T-cell (primary cell): ENCODE measurements at places on chromosomes 13 and 19. TPM values are rescaled to one million over a fixed set of nuclear protein-coding genes. Genes with fewer than 3 reads are reported as not detected.

- DNase-seq: peak; percentile 98
Measured at GRCh38 chr19:52140032-52140710, 433 bp upstream of the ZNF616 start.

Gene LRRC63
- 0.54 TPM for total RNA-seq

GRCh38 chr13:35496761-35497386 is 20.4 kb upstream of the MAB21L1 start:
- no peak for DNase-seq

- no peak for DNase-seq
Measured at GRCh38 chr13:22053053-22053452, 382.2 kb downstream of the FGF9 start.

DNA sequence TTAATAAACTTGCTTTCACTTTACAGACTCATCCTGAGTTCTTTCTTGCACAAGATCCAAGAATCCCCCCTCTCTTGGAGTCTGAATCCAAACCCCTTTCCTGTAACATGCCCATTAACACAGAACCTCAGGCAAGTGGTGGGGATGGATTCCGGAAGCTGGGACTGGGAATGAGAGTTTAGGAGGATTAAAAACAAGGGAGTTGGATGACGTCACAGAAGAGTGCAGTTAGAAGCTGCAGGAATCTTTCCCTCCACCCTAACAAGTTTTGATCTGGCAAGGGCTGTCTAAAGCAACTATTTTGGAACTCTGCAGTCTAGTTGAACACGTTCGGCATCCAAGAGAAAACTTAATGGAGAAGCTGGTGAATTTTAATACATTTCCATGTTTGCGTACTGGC is 48.2 kb upstream of the PEPD start:
- DNase-seq: no peak

GRCh38 chr13:73691891-73692290 is 442.3 kb downstream of the KLF12 start:
- no peak for DNase-seq

DNA sequence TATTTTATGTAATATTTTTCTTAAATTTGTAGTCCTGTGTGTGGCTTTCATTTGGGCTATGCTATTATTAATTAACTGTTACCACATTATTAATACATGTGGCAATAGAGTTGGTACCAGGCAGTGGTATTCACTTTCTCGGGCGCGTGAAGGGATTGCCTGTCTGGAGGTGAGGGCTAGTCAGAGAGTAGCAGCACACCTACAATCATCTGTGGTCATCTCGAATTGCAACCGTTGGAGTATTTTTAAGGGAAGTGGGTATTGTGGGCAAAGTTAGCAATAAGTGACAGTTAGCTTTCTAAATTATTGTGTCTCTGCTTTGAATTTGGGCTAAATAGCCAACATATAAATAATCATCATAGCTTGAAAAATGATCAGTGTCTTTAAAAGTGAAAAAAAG is 20.0 kb upstream of the GPR18 start:
- DNase-seq: no peak

GRCh38 chr13:38202740-38203139 is 146.9 kb upstream of the UFM1 start:
- DNase-seq: no peak

DNA sequence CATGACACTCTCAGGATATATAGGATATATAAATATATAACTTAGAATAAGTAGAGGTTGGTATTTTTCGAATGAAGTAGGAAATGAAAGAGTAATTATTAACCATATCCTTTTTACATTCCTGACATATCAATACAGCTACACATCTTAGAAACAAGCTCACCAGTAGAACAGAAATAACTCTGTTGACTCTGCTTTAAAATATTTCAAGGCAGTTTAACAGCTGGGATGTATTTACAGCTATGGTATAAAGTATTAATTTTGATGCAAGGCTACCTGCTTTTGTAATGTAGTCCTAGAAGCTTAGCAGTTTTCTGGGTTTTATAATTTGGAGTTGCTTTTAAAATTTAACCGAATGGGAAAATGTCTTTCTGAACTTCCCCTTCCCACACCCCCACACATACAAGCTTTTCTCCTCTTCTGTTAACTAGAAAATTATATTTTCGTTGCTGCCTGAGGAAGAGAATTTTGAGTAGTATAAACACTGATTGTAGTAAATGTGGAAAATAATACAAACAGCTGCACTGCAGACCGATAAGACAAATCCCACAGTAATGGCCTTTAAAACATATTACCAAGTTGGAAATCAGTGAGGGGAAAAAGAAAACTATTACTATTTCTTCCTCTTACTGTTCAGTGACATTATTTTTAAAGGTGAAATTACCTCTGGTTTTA is 147.7 kb downstream of the GGACT start:
- DNase-seq: no peak

GRCh38 chr13:45143346-45143751 is 23.0 kb downstream of the GTF2F2 start:
- no peak for DNase-seq

- no peak for DNase-seq
Measured at GRCh38 chr13:102598061-102598460, 1.3 kb downstream of the TPP2 start.

Gene TSSK6
- 4.7 TPM for total RNA-seq

Gene CFAP97D2
- 0.92 TPM for total RNA-seq

DNA sequence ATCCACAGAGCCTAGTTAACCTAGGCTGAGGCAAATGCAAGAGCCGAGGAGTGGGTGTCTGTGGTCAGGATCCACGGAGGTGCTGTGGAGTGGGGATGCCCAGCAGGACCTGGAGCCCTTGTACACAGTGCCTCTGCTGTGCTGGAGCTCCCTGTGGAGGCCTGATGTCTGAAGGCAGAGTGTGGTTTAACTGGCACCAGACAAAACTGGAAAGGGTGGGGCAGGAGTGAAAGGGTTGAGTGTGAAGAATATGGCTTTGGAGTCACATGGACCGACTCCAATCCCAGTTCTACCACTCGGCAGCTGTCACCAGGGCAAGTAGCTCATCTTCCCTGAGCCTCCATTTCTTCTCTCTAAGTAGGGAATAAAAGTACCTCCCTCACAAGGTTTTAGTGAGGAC is 60.3 kb upstream of the GPR12 start:
- no peak for DNase-seq

DNA sequence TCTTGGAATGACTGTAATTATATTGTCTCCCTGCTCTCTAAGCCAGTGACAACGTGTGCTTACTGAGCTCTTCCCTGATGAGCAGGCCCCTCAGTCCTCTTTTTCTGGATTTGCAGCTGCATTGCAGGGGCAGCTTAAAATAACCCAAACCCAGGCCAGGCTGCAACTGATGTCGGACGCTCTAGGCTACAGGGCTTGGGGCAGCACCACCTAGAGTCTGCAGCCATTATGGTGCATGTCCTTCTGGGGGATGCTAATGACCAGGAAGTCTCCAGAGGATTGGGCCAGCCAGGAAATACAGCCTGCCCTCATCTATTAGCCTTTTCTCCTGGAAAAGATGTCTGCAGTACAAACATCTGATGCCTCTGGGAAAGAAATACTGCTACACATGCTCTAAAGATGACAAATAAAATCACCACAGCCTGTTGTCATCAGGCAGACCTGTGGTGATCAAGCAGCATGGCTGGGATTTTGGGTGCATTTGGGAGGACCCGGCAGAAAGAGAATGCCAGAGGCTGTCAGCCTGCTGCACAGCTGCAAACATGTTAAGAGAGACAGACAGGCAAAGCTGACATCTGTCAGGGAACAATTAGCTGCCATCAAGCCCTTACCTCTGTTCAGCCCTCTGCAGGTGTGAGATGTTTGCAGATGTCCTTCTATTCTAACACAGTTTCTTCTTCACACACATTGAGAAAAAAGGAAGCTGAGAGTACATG is 51.8 kb downstream of the CCDC70 start:
- DNase-seq: no peak

GRCh38 chr13:51004111-51004865 is 94.7 kb downstream of the RNASEH2B start:
- no peak for DNase-seq

Gene FXYD3
- total RNA-seq: not detected

DNA sequence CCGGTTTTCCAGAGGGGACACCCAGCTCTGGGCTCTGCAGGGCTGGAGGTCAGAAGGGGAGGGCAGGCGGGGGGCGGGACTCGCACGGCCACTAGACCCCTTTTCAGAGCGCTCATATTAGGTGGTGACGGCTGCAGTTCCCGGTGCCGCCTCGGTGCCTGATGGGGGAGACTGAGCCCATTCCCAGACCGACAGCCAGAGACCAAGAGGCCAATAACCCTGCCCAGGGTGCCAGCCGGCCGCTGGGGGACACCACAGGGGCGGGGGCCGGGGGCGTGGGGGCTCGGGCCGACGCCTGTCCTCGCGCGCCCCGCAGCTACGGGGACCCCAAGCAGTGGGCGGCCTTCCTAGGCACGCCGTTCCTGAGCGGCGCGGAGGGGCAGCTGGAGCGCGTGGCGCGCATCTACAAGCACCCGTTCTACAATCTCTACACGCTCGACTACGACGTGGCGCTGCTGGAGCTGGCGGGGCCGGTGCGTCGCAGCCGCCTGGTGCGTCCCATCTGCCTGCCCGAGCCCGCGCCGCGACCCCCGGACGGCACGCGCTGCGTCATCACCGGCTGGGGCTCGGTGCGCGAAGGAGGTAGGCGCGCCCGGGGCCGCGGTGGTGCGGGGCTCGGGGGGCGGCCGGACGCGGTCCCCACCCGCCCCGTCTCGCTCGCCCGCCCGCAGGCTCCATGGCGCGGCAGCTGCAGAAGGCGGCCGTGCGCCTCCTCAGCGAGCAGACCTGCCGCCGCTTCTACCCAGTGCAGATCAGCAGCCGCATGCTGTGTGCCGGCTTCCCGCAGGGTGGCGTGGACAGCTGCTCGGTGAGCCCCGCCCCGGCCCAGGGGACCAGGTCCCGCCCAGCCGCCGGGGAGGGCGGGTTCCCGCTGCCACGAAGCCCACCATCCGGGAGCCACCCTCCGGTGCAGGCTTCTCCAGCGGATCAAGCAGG is 2.4 kb downstream of the TIMM13 start:
- no peak for DNase-seq

DNA sequence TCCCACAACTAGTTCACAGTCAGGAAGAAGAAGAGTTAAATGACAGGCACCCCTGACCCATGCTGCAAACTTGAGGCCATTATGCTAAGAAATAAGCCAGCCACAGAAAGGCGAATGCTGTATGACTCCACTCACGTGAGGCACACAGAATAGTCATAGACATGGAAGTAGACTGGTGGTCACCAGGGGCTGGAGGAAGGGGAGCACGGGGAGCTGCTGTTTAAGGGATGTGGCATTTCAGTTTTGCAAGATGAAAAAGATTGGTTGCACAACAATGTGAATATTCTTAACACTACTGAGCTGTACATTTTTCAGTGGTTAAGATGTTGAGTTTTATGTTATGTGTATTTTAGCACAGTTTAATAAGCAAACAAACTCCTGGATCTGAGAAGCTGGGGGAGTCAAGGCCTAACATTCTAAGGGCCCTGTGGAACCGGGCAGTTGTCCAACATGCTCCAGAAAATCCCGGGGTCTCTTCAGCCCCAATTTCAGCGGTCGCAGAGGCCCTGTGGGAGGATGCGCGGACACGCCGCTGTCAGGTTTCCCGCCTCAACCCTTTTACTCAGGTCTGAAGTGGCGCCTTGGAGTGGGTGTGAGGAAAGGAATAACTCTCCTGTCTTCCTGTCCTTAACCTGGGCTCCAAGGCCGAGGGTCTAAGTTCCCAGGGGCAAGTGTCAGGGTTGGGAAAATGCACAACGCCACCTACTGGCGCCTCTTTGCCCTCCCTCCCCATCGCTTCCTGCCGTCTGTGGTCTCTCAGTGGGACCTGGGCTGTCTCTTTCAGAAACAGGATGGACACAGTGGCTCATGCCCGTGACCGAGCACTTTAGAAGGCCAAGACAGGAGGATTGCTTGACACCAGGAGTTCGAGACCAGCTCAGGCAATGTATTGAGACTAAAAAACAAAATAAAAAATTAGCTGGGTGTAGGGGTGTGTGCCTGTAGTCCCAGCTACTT is 4.4 kb upstream of the TMEM272 start:
- no peak for DNase-seq

DNA sequence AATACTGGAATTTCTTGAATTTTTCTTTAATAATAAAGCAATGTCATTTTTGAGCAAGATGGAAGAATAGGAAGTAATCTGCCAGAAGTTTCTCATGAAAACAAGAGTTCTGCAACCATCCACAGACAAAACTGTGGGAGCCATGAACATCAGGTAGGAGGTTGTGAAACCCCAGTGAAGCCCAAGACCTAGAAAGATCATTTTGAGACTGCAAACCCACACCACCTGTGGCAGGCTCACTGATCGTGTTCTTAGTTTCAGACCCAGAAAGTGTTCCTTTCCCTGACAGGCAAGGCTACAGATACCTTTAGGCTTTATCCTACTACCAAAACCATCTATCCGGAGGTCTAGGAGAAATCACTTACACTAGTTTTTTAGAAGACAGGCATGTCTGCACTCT is 2189.8 kb upstream of the PCDH20 start:
- no peak for DNase-seq
